ENCODE measurements at places on chromosomes 7 and 10.

GRCh38 chr7:37531225-37531624 is 82.6 kb upstream of the ELMO1 start:
- no peak for DNase-seq

DNA sequence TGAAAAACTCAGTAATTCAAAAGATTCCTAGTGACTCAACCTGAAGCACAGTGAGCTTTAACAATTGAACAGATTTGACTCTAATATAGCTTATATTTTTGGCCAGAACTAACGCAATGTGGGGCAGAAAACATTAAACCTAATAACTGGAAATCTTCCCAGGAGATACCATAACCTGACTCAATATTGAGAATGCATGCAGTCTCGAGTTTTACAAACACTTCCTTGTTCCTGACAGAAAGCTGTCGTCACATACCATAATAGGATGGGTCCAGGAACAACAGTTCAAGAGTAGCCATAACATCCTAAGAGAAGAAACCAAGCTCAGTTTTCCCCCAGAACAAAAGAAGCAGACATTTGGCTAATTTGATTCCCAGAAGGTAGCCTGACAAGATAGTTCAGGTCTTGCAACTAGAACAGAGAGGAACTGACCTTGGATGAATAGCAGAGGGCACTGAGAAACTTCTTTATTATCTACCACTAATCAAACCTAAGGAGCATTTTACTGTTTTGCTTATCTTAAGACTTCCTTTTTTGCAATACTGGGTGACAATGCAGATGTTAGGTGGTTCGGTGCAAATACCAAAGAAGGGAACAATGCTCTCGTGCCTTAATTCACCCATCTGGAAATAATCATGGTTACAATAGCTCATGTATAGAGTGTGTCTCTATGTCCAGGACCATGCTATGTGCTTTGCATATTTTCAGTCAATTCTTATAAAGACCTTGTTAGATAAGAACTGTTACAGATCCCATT is 38.6 kb upstream of the ACSL5 start:
- DNase-seq, result no peak

DNA sequence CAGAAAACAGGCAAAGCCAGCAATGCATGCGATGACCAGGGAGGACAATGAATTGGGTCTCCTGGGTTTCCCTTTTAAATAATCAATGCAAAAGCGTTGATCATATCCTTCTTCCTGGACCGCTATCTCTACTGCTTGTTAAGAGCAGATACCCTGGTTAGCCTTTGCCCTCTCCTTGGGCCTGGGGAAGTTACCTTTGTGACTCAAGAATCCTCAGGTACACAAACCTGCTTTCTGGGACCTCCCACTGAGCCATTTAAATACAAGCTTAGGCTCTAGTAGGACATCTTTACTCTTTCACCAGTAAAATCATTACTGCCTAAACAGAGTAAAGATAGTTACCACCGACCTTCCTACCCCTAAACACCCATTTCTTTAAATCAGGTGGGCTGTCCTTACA is 173.9 kb downstream of the WNT2 start:
- DNase-seq, result no peak

GRCh38 chr10:61992671-61993668 is 91.5 kb downstream of the ARID5B start:
- no peak for DNase-seq

GRCh38 chr7:80313716-80314115 is 179.1 kb downstream of the GNAI1 start:
- DNase-seq, result no peak

DNA sequence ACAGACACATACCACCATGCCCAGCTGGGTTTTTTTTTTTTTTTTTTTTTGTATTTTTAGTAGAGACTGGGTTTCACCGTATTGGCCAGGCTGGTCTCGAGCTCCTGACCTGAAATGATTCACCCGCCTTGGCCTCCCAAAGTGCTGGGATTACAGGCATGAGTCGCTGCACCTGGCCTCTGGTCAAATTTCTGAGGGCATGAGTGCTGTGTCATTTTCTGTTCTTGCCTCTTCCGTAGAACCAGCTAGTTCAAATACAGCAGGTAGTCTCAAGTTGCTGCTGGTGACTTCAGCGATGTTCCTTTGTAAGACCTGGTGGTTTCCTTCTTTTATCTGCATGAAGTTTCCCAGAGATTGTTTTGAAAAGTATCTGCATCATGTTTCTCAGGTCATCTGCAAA is 134.8 kb upstream of the SHH start:
- no peak for DNase-seq

DNA sequence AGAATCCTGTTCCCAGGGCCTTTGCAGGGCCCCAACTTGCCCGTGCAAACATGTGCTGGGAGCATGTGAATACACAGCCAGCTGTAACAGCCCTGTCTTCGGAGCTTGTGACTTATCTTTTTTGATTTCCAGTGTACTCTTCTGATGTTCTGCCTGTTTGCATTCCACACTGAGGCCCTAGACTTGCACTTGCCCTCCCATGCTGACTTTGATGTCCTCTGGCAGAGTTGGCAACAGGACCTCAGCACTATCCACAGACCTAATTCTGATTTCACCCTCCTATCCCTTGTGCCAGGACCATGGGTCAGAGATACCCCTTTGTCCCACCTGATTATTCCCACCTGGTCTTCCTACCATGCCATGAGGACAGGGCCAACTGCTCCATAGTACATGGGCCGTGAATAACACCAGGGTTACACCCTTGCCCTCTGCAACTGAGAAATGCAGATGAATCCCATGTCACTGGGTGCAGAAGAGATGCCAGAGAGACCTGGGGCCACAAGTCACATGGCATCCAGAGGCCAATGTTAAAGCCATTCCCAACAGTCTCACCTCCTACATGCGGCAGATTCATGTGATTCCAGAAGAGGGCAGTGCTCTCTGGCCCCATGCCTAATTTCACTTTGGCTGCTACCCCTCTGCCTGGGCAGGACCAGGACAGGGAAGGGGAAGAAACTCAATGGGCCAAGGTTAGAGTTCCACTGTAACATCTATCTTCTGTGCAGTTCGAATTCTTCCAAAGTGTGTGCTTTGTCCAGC is 43.0 kb downstream of the SCRN1 start:
- peak; percentile 13 for DNase-seq

GRCh38 chr7:3780016-3780415 is 479.0 kb downstream of the SDK1 start:
- no peak for DNase-seq

DNA sequence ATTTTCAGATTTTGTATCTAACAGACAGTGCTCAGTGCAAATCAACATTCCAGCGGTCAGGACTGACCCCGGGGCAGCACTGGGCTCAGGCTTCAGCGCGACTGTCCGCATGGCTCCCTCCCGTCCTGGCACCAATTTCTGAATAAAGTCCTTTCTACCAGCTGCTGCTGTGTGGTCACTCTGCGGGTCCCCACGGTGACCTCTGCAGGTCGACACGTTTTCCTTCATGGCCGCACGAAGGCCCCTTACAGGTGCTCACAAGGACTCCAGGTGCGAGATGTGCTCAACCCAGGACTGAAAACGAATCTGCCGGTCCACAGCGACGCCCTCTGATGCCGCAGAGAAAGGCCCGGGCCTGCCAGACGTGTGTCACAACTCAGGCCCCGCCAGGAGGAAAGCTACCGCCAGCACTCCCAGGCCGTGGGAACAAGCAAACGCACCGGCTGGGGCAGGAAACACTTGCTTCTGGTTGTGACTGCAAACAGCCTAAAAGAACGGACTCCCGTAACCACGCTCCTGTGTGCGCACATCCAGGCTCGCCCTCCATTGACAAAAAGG is 3.7 kb upstream of the UTF1 start:
- DNase-seq, result no peak

DNA sequence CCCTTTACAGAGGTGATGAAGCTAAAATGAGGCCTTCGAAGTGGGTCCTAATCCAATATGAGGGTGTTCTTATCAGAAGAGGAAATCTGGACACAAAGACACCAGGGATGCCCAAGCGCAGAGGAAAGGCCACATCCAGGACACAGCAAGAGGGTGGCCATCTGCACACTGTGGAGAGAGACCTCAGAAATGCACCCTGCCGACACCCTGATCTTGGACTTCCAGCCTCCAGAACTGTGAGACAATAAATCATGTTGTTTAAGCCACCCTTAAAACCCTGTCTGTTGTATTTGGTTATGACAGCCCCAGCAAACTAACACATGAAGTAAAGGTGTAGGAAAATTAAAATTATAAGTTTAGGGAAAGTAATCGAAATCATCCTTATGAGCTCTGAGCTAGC is 64.0 kb downstream of the CDC123 start:
- DNase-seq, result no peak

- DNase-seq, result no peak
These were observed 507.6 kb downstream of the GRID1 start for GRCh38 chr10:85858776-85859515.

DNA sequence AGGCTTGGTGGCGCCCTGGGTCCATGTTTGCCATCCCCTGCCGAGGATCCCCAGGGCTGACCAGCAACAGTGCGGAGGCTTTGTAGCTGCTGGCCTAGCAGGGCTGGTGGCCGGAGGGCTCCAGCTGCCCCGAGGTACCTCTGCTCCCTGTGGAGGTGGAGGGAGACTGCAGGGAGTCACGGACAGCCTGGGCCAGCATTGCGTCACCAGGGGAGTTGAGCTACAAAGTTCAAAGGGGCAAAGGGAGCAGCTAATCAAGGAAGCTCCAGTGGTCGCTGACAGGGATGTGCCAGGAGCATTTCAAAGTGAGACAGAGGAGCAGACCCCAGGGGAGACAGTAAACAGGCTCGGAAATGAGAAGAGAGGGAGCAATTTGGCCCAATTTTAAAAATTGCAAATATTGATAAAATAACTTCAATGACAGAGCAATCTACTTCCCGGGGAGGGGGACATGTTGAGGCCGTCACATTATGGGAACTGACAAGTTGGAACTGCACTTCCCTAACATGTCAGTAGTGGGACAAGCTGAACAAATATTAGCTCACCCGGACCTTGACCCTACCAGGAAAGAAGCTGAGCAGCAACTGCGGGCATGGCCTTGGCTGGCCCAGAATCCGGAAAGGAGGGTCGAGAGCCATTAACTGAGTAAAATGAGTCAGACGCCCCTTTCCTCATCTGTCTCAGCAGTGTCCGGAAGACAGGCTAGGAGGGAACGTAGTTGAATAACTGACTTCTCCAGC is 39.4 kb downstream of the BTBD16 start:
- no peak for DNase-seq

GRCh38 chr7:77859343-77859742 is 60.8 kb downstream of the PHTF2 start:
- no peak for DNase-seq

DNA sequence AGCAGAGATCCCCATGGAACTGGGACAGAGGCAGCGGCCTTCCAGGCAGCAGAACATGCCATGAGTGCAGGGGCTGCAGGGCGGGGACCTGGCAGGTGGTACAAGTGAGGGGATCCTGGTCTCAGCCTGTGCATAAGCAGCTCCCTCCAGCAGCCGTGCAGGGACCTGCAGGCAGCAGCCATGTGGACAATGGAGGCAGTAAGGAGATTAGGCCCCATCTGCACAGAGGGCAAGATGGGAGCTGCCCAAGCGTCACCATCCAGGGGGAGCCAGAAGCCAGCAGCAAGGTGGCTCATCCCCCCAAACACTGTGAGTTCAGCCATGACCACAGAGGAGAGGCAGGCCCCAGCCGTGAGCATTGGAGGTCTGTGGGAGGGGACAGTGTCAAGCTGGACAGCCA is 3.1 kb downstream of the DDC start:
- DNase-seq, result no peak

- DNase-seq, result no peak
These were observed 83.4 kb downstream of the TMEM178B start for GRCh38 chr7:141157138-141157765.

DNA sequence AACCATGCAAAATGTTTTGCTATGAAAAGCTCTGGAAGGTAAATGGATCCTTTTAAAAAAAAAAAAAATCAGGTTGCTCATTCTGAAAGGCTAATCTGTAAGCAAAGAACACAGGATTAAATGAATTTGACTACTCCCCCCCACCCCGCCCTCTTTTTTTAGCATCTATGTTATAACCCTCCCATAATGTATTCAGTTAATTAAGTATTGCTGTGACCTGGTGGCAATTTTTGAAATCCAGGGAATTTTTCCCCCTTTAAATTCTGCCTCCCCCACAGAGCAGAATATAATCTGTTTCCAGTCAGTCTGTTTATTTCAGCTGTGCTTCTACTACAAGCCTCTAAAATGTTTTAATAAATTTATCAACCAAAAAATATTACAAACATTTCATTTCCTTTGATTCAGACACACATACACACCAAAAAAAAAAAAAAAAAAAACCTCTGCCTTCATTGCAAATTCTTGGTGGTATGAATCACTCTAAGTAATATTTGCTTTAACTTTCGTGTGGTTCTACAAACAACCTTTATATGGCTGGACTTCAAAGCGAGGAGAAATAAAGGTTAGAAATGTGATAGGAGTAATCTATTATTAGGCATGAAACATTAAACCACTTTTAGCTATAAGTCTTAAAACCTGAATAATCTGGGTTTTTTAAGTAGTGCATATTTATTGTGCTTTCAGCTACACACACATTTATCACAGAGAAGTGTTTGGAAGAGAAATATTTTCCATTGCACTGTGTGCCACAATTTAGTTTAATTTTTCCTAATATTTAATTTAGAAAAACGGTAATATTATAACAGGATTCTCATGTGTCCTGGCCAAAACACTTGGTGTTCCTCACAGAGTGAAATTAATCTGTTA is 64.4 kb upstream of the ARID5B start:
- no peak for DNase-seq

GRCh38 chr10:90905925-90906324 is 15.0 kb downstream of the ANKRD1 start:
- DNase-seq, result no peak

DNA sequence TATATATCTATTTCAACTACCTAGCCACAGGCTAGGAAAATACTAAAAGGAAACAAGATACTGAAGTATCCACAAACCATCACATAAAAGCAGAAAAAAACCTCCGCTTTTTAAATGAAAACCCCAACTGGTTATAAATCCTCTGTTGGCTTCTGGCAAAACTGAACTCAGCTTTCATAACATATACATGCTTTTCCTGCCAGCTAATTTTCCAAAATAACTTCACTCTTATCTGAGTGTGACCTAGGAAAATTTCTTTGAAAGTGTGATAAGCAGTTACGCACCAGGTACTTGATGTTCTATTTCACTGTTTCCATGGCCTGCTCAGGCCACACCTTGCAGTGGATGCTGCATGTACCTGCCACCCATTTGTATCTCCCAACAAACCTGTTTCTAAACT is 11.8 kb downstream of the FAM3C start:
- no peak for DNase-seq

- DNase-seq, result no peak
These were observed 136.7 kb upstream of the CHST15 start for GRCh38 chr10:124229989-124230634.

DNA sequence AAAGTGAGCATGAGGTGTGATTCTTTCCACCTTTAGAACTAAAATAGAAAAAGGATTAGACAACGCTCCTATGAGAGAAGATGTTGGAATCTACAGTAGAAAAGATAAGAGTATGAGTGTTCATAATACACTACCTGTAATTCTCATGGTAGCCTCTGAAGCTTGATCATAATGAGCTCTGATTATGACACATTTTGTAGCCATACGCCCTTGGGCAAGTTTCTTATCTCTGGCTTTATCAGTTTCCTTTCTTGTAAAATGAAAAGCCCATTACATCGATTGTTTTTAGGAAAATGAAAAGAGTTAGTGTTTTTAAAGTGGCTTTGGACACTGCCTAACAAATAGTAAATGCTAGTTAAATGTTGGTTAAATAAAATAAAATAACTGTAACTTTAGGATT is 22.4 kb upstream of the PRSS58 start:
- DNase-seq, result no peak

- peak; percentile 59 for DNase-seq
These were observed 97.7 kb upstream of the PDLIM1 start for GRCh38 chr10:95388539-95388938.

- DNase-seq, result no peak
These were observed 98.2 kb downstream of the PRLHR start for GRCh38 chr10:118497227-118497626.

Data from hippocampal formation (tissue), 2 donors.